ENCODE measurements at places on chromosomes 11 and 22.

DNA sequence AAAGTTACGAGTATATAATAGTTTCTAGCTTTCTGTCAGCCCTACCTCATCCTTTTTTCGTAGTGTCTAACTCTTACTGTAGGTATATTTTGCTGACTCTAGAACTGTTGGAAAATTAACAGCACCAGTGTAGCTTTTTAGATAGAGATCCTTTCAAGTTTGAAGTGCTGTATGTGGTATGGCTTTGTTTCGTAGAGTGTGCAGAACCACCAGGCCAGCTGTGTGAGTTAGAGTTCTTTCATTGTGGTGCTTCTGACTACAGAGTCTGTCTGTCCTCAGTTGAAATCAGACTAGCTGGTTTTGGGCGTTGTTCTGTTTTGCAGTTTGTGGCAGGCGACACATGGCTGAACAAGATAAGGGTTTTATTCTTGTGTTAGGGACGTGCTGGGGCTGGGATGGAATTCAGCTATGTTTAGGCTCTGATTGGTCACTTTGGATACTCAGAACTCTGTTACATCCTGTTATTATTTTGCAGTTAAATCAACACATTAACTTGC is 3.2 kb downstream of the ARHGEF12 start:
- no peak for DNase-seq

- no peak for DNase-seq
These were observed 82.3 kb upstream of the EED start for GRCh38 chr11:86162239-86162638.

- DNase-seq, result no peak
These were observed 659.4 kb downstream of the METTL15 start for GRCh38 chr11:28767574-28767973.

DNA sequence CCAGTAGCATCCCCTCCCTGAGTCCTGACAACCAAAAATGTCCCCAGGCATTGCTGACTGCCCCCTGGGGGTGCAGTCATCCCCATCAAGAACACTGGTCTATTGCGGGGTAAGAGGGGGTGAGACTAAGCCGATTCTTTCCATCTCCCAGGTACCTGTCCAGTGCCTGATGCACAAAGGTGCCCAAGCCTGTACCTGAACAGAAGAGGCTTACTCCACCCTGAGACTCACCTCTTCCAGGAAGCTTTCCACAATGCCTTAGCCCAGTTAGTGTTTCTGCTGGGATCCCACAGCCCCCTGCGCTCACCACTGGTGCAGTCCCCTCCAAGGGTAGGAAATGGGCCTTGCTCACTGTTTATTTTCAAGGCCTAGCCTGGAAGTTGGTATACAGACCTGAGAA is 22.9 kb downstream of the TPST2 start:
- DNase-seq, result no peak

- no peak for DNase-seq
These were observed 75.9 kb downstream of the CADM1 start for GRCh38 chr11:115428306-115428705.

Measured in stimulated activated CD4-positive, alpha-beta T cell treated with anti-CD3 and anti-CD28 coated beads, TNF-alpha, amount 100 ng/mL, for 24 hours (primary cell).